ENCODE measurements at places on chromosomes 7 and 10.
A peak's percentile ranks its signal among the peaks of the same experiment; 100 is the strongest.

DNA sequence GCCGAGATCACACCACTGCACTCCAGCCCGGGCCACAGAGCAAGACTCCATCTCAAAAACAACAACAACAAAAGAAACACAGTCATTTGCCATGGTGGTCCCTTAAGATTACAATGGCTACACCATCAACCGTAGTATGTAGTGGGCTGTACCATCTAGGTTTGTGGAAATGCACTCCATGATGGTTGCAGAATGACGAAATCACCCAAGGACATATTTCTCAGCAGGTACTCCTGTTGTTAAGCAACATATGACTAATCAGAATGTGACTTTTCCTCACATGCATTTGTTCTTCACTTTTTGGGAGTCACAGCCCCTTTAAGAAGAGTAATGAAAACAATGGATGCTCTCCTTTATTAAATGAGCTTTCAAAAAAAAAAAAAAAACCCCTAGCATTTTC is 11.0 kb downstream of the SVIL start:
- no peak for DNase-seq

DNA sequence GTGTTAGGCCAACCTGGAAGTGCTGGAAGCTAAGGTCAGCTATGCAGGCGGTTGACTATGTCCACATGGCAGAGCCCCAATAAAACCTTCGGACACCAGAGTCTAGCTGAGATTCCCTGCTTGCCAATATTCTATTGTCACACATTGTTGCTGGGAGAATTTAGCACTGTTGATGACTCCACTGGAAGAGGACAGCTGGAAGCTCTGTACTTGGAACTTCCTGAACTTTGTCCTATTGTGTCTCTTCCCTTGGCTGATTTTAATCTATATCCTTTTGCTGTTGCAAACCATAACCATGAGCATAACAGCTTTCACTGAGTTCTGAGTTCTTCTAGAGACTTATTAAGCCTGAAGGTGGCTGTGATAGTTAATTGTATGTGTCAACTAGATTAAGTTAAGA is 12.0 kb downstream of the XRCC2 start:
- DNase-seq = no peak

GRCh38 chr10:1043532-1043995 is 5.4 kb downstream of the IDI1 start:
- no peak for DNase-seq

DNA sequence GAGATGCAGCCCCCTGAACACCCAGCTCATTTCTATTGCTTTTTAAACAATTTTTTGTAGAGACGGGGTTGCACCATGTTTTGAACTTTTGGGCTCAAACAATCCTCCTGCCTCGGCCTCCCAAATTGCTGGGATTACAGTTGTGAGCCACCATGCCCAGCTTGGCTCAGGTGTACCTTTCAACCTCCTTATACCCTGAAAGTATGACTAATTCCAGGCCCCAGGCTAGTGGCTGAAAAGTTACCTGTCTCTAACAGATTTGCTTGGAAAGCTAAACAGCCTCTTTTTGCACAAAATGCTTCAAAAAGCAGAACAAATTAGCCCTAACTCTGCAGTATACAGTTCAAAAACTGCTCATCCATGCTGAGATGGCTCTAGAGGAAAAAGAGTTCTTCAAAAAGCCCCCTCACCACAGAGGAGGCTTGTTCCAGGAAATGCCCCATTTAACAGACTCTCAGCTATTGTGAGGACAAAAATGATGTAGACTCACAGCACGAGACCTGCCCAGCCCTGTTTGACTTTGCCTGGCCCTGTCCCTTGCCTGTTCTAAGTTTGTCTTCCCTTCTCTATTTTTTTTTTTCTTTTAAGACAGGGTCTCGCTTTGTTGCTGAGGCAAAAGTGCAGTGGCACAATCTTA is 13.4 kb upstream of the AP1S1 start:
- no peak for DNase-seq

GRCh38 chr7:117871401-117871777 is 1.9 kb downstream of the CTTNBP2 start:
- DNase-seq = no peak

GRCh38 chr7:128705891-128706333 is 33.2 kb upstream of the CALU start:
- DNase-seq = no peak

- peak; percentile 6 for DNase-seq
Observed at GRCh38 chr10:91551856-91552255, 81.0 kb downstream of the PPP1R3C start.

- no peak for DNase-seq
Observed at GRCh38 chr10:113445736-113446135, 107.1 kb upstream of the HABP2 start.

DNA sequence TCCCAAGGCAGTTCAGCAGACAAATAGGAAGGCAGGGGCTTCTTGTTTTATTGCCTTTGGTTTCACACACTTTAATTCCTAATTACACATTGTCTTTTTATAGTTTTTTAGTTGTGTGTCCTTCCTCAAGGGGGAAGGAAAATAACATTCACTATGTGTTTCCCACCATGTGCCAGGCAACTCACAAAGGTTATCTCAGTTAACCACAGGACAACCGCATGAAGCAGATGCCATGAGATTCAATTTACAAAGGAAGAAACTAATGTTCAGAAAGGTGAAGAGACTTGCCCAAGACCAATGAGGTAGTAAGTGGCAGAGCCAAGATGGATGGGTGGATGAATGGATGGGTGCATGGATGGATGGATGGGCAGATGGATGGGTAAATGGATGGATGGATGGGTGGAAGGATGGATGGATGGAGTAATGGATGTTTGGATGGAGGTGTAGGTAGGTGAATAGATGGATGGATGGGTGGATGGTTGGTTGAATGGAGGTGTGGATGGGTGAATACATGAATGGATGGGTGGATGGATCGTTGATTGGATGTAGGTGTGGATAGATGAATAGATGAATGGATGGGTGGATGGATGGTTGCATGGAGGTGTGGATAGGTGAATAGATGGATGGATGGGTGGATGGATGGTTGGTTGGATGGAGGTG is 77.9 kb downstream of the ARHGAP22 start:
- no peak for DNase-seq

- DNase-seq = no peak
Observed at GRCh38 chr7:101363196-101363733, 590 bp downstream of the COL26A1 start.

DNA sequence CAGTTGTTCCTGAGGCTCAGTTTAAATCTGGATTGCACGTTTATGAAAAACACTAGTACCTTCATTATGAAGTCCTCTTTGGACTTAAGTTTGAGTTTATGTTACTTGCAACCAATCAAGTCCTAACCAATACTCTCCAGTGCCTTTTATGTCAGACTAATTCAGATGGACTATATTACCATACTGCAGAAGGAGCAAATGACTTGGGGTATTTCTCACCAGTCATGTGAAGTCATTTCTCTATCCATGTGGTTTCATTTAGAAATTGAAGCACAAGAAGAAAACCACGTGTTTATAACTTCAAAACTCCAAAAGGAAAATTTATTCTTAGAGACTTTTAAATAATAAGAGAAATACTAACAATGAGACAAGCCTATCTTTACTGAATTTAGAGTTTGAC is 201.6 kb downstream of the MBL2 start:
- no peak for DNase-seq

DNA sequence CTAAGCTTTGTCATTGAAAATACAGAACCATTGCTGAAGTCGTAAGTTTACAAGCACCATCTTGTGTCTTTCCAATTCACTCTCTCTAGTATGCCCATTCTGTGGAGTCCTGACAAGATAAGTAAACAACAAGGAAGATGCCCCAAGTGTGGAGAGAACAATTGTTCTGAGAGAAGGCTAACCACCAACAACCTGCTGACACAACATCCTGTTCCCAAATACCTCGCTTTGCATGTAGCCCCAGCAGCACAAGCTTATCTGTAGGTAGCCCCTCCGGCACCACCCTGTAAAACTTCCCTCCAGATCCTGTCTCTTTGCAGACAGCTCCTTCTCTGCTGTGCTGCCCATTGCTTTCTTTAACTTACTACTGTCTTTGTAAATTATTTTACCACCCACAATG is 233.3 kb upstream of the AOAH start:
- DNase-seq = no peak

DNA sequence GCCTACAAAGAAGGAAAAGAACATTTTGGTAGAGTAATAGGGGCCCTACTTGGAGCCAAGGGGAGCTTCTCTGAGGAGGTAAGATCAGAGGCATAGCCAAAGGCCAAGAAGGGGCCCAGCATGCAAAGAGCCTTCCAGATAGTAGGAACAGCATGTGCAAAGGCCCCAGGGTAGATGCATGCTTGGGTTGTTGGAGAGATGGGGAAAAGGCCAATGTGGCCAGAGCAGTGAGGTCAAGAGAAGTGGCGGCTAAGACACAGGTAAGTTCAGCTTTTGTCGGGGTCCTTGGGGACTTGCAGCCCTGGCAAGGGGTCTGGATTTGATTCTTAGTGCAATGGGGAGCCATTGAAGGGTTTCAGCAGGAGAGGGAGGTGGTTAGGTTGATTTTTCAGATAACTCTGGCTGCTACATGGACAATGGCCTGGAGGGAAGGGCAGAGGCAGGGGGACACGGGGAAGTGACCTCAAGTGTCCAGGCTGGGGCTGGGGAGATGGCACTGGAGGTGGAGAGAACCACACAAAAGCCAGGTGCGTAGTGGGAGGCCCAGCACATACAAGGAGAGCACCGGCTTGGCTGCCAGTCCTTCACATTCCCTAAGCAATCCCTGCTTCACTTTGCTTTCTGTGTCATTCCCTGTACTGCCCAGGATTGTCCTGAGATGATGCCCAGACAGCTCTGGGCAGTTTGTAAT is 16.5 kb downstream of the GRID1 start:
- DNase-seq = no peak

- DNase-seq = no peak
Observed at GRCh38 chr10:95247200-95247880, 43.5 kb downstream of the PDLIM1 start.

DNA sequence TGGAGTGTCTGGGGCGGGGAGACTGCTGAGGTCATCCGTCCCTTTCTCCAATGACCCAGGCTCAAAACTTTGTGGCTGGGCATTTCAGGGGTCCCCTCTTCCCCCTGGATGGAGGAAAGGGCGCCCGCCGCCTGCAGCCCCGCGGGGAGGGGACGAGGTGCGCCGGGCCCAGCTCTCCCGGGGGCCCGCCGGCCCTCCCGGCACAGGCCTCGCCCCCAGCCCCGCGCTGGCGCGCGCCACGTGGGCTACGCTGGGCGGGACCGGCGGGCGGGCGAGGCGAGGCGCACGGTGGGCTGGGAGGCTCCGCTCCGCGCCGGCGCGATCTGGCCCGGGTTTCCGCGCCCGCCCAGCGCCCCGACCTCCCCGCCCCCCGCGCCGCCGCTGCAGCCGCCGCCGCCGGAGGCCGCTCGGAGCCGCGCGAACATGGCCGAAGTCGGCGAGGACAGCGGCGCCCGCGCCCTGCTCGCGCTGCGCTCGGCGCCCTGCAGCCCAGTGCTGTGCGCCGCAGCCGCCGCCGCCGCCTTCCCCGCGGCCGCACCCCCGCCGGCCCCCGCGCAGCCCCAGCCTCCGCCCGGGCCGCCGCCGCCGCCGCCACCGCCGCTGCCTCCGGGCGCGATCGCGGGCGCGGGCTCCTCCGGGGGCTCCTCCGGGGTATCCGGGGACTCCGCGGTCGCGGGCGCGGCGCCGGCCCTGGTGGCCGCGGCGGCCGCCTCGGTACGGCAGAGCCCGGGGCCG is at the start of gene FOXK1:
Gene FOXK1, plus strand, starts transcription at position 410 of the 735 bp plus-strand sequence. Its CDS starts 14 bp downstream, at position 424.
- DNase-seq = peak; percentile 56

DNA sequence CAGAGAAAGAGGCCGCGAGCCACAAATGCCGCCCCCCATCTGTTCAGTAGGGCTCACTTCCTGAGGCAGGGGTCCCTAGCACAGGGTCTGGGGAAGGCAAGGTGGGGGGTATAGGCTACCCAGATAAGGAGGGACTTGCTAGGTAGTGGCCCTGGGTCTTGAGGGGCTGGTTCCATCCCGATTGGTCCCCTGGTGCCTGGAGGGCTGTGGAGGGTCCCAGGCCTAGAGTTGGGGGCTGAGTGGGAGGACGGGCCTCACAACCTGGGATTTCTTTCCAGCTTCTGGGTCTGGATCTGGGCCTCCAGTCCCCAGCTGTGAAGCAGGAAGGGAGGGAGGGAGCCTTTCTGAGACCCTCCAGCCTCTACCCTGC is 75.1 kb upstream of the EN2 start:
- DNase-seq = no peak

DNA sequence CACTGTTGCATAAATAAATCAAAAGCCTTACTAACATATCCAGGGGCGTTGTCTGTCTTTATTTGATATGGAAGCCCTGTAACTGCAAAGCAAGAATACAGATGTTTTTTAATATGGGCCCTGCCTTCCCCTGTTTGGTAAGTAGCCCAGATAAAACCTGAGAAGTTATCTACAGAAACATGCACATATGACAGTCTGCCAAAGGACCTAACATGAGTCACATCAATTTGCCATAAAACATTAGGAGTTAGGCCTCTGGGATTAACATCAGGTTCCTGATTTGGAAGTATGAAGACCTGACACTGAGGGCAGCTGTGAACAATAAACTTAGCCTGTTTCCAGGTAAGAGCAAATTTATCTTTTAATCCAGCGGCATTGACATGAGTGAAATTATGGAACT is 1588.8 kb downstream of the REEP3 start:
- no peak for DNase-seq

- no peak for DNase-seq
Observed at GRCh38 chr10:15539262-15539661, 168.2 kb upstream of the FAM171A1 start.

GRCh38 chr10:110499796-110500514 is 2.2 kb downstream of the DUSP5 start:
- no peak for DNase-seq

DNA sequence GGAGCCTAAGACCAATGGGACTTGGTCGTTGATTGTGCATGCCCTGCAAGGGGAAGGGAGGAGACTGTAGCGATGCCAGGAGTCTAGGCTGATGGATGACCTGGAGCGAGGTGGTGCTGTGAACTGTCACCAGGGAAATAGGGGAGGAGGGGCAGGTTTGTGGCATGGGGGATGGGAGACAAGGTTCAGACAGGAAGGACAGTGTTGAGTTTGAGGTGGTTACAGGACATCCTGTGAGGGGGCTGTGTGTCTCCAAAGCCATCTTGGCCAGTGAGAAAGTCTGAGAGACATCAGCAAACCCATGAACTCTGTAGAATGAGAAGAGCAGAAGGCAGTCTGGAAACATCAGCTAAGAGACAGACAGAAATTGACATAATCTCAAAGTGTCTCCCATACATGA is 38.5 kb upstream of the KDM7A start:
- no peak for DNase-seq

GRCh38 chr10:37856881-37857286 is 526 bp downstream of the ZNF248 start:
- DNase-seq = no peak

Data from NCI-H446 treated with DMSO at 0.1 percent for 48 hours (cell line).